ENCODE measurements at places on chromosomes 5 and 9.

GRCh38 chr9:114737118-114737517 is 55.1 kb upstream of the TEX48 start:
- DNase-seq = no peak

DNA sequence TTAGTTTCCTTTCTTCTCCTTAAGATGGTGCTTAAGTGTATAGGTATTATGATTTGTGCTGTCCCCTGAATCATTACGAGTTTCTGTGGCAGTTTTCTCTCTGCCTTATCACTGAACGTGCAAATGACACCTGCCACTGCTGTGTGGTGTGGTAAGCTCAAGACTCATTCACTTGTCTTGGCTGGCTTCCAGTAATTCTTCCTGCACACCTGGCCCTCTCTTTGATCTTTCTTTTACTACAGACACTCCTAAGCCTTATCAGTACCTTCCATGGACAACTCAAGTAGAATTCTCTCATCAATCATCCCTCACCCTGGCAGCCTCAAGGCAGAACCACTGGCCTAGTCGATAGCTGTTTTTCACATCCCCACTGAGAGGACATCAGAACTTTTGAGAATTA is 82.6 kb upstream of the ADAMTS19 start:
- DNase-seq = peak; percentile 79

DNA sequence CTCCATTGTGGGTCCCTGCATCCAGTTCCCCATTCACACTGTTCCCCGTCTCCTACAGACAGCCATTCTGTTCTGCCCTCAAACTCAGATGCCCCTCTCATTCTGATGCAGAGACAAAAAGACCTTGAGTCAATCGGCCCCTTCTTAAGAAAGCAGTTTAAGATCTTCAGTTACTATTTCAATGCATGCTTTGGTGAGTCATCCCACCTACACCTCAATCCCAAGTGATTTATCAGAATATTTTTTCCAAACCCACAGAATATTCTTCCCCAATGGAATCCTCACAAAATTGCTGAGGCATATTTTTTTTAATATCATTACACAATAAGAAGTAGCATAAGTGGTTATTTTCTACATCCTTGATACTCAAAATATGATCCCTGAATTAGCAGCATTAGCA is 92.4 kb upstream of the SLC1A1 start:
- no peak for DNase-seq

DNA sequence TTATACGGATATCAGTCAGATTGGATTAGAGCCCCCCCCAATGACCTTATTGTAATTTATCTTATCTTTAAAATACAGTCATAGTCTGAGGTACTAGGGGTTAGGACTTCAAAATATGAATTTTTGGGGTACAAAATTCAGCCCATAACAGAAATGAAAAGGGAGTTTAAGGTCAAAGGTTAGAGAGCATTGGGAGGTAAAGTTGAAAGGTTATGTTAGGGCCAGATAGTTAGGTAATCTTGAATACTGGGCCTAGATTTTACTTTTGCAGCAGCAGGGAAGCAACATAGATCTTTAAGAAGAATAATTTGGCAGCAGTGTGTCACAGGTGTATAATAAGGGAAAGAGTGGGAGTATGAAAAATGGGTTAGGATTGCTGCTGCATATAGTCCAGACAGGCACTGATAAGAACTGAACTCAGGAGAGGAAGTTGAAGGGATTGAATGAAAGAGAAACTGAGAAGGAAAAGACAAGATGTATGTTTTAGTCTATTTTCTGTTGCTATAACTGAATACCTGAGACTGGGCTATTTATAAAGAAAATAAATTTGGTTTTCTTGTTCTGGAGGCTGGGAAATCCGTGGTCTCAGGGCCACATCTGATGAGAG is 10.7 kb upstream of the GCNT4 start:
- no peak for DNase-seq

DNA sequence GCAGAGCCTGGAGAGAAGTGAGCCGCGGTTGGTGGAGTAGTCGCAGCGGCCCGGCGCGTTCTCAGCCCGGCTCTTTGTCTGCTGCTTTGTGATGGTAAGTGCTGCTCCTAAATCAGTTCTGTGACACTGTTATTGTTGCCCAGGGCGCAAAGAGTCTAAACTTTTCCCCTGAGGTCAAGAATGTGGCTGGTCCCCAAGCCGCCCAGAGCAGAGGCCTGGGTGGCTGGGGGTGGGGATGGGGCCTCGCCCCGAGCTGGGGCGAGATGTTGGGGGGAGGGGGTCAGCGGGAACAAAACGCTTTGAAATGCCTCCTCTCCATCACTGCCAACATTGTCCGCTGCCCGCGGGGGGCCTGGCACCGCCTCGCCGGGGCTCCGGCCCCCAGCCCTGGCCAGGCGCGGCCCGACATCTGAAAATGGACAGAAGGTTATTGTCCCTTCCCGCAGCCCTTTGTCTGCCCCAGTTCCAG is 11.7 kb upstream of the CERCAM start:
- DNase-seq = no peak

DNA sequence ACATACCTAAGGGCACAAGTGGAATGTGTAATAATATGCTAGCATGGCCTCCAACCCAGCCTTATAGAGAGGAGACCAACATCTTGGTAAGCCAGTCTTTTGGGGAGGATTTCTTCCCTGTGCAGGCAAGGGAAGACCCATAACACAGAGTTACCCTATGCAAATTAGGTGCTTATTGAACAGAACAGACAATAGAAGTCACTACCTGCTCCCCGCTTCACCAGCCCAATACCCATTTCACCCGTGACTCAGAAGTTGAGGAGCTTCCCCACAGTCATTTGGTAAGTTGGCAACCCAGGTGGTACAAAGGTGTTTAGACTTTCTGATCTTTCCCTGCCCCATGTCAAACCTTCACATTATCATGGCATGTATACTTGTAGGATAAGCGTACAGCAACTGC is 44.6 kb downstream of the AOPEP start:
- no peak for DNase-seq

- DNase-seq = no peak
Measured at GRCh38 chr9:98312365-98312764, 56.9 kb upstream of the TBC1D2 start.

- DNase-seq = no peak
Measured at GRCh38 chr5:17184588-17184987, 32.8 kb upstream of the BASP1 start.

DNA sequence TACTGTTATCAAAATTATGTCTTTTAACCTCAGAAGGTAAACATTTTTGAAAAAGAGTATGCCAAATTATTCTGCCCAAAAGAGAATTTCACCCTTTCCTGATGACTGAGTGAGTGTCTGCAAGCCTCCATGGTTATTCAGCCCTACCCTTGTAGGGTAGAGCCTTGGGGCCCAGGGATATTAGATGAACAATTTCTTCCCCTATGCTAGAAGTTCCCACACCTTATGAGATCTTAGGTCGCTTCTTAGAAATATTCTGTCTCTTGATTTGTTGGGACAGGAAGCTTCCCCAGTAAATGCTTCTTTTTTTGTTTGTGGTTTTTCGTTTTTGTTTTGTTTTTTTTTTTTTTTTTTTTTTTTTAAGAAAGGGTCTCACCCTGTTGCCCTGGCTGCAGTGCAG is 3.1 kb downstream of the CRB2 start:
- DNase-seq = no peak

DNA sequence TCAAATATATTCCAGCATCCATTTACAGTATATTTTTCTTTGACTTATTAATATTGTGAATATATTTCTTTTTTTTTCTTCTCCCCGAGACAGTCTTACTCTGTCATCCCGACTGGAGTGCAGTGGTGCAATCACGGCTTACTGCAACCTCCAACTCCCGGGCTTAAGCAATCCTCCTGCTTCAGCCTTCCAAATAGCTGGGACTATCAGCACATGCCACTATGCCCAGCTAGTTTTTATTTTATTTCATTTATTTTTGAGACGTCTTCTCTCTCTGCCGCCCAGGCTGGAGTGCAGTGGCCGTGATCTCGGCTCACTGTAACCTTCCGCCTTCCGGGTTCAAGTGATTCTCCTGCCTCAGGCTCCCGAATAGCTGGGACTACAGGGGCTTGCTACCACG is 7.4 kb upstream of the GLIPR2 start:
- no peak for DNase-seq

- no peak for DNase-seq
Measured at GRCh38 chr5:171442287-171443042, 23.0 kb downstream of the FGF18 start.

- DNase-seq = no peak
Measured at GRCh38 chr9:98331536-98332259, 76.2 kb upstream of the TBC1D2 start.

GRCh38 chr5:98902733-98903132 is 26.1 kb downstream of the CHD1 start:
- DNase-seq = no peak

DNA sequence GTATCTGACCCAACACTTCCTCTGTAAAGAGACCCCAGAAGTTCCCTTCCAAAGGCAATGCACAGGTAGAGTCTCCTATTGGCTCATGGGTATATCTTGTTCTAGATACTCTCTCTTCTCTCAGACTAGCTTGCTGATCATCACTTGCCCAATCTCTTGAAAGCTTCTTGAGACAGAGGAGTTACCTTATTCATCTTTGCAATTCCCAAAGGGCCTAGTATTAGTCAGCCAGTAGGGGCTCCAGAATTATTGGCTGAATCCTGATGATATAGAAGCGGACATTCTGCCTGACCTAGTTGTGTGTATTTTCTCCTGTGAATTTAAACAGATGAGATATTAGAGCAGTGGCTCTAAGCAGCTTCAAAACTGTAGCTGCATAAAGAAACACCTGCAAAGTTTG is 304.0 kb upstream of the KLF4 start:
- DNase-seq = no peak

DNA sequence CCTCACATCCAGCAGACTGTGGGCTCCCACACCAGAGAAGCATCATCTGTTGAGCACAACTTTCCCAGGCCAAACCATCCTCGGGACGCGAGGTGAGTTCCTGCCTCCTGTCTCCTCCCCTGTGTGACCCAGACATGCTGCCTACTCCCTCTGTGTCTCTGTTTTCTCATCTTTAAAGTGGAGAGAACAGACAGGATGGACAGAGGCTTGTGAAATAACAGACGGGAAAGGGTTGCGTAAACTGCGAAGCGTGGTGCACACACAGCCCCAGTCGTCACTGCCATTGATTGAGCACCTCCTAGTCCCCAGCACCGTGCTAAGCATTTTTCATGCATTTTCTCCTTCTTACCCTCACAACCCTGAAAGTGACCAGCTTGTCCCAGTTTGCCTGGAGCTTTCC is 52.1 kb upstream of the LMX1B start:
- DNase-seq = no peak

- peak; percentile 59 for DNase-seq
Measured at GRCh38 chr5:16552666-16553343, 64.0 kb downstream of the RETREG1 start.

- peak; percentile 31 for DNase-seq
Measured at GRCh38 chr5:139394123-139394653, 716 bp downstream of the PROB1 start.

GRCh38 chr5:42634575-42634974 is 122.0 kb upstream of the CCDC152 start:
- DNase-seq = no peak

- no peak for DNase-seq
Measured at GRCh38 chr5:30747412-30747811, 446.1 kb upstream of the CDH6 start.

DNA sequence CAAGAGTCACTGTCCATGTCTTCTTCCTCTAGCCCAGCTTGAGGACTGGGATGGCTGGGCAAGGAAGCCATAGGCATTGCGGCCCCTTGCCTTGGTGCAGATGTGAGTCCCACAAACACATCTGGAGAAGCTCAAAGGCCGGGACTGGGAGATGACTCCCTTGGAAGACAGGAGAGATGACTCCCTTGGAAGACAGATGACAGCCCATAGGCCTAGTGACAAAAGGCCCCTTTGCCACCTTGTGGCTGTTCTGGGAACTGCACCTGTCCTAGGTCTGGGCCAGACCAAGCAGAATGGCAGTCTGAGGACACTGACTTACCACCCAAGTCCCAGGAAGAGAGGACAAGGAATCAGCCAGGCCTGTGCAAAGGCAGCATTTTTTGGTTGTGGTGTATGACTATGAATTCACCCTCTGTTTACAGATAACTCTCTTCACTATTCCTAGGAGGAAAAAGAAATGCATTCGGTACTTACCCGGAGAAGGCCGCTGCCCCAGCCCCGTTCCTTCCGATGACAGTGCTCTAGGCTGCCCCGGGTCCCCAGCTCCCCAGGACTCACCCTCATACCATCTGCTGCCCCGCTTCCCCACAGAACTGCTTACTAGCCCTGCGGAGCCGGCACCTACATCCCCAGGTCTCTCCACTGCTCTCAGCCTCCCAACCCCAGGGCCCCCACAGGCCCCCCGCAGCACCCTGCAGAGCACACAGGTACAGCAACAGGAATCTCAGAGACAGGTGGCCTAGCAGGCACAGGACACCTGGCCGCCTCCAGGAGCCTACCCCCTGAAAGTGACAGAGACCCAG is 30.8 kb downstream of the SKP1 start:
- peak; percentile 56 for DNase-seq

- no peak for DNase-seq
Measured at GRCh38 chr9:92385477-92385876, 18.9 kb downstream of the OGN start.

- peak; percentile 71 for DNase-seq
Measured at GRCh38 chr9:98101868-98102273, 17.2 kb downstream of the TRIM14 start.

GRCh38 chr5:87940775-87941174 is 327.9 kb downstream of the TMEM161B start:
- no peak for DNase-seq

GRCh38 chr5:6788439-6788838 is 75.2 kb downstream of the TENT4A start:
- no peak for DNase-seq

- no peak for DNase-seq
Measured at GRCh38 chr5:1785984-1786383, 13.7 kb downstream of the MRPL36 start.

DNA sequence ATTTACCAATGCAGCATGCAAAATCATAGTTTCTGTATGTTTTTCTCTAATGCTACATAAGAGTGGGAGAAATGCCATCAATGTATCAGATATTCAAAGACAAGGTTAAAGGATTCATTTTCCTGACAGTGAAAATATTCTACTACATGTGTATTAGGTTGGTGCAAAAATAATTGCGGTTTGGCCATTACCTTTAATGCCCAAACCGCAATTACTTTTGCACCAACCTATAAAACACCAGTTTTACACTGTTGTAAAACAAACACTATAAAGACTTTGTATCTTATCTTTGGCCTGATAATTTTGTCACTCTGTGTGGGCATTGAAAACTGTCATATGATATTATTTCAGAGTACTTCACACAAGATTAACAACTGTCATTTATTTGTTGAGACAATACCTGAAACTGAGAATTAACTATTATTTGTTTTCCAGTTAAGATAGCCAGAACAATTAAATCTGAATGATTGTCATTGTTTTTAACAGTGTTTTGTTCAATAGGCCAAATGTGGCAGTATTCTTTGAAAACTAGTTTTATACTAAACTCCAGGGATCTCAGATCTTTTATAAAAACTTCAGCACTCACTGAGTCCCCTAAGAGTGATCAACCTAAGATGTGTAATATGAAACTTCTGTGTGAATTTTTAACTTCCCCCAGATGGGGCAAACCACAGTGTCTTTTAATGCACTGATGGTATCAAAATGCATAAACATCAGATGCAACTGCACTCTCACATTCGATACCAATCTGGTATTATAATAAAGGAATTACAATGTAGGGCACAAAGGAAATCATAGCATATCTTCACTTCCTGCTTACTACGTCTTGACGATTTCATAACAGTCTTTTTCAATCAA is 53.8 kb upstream of the FBN2 start:
- DNase-seq = no peak

Data from NCI-H1417 (cell line).